ENCODE measurements at places on chromosomes 2 and 18. TPM values are rescaled to one million over a fixed set of nuclear protein-coding genes. Genes with fewer than 3 reads are reported as not detected.

The PDCL3 gene
- total RNA-seq: 12.1 TPM

The GALR1 gene
- total RNA-seq: 1.2 TPM

The CNTNAP5 gene
- total RNA-seq: under 0.01 TPM

The NPPC gene
- not detected for total RNA-seq

The EGR4 gene
- total RNA-seq: not detected
